ENCODE measurements at places on chromosomes 6 and 20.

GRCh38 chr6:138805016-138805765 is 9.3 kb downstream of the ECT2L start:
- DNase-seq, result no peak

- DNase-seq, result no peak
These were observed 51.4 kb downstream of the CD40 start for GRCh38 chr20:46169245-46170171.

GRCh38 chr20:46123482-46124245 is 5.5 kb downstream of the CD40 start:
- no peak for DNase-seq

DNA sequence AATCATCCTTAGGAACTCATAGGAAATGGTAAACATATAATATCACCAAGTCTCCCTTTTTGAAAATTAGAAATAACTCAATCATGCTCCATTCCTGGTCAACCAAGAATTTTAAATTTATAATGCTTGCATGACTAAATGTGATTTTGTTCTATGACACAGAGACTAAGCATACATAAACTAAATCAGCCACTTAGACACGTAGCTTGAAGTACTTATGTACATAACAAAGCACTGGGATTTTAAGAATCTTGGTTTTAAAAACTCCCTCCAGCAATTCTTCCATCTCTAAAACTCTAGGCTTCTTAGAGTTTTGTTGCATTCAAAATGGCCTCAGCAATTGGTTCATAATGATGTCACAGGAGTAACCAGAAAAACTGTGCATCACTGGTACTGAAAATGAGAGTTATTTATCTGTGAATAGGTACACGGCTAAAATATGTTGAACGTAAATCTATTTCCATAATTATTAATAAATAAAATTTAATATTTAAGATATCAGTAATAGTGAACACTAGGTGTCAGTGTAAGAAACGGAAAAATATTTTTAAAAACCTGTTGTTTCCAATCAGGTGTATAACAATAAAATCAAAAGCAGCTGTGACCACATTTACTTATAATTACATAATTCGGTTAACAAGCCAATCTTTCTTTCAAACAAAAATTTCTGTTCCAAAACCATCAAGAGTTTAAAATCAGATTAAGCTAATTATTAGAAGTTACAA is 241.6 kb upstream of the RUNX2 start:
- DNase-seq, result no peak

GRCh38 chr6:138289739-138290138 is 71.4 kb upstream of the PBOV1 start:
- no peak for DNase-seq

- DNase-seq, result no peak
These were observed 26.2 kb upstream of the RHAG start for GRCh38 chr6:49662892-49663261.

- DNase-seq, result no peak
These were observed 198.7 kb upstream of the CEP162 start for GRCh38 chr6:84425971-84426705.

- no peak for DNase-seq
These were observed 37.1 kb downstream of the GSTA2 start for GRCh38 chr6:52726193-52726542.

GRCh38 chr6:108365478-108365877 is 70.6 kb downstream of the AFG1L start:
- no peak for DNase-seq

DNA sequence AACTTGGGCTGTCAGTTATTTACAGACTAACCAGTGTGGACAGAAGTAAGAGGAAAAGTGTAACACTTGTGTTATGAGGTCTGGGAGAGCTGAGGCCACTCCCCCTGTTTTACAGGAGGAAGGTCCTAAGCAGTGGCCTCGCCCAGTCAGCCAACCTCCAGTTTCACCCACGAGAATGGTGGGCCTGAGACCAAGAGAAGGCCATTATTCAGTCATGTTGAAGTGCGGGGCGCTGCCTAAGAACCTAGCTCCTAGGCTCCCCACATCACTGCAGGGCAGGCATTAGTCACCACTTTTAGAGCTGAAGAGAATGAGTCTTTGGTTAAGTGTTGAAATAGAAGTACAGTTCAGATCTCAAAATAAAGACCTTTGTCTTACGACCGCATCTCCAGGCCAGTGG is 27.9 kb downstream of the CDYL start:
- DNase-seq, result no peak

- DNase-seq, result no peak
These were observed 29.5 kb downstream of the CDYL start for GRCh38 chr6:4805553-4806336.

GRCh38 chr6:129500958-129501739 is 208.8 kb downstream of the ARHGAP18 start:
- DNase-seq, result no peak

DNA sequence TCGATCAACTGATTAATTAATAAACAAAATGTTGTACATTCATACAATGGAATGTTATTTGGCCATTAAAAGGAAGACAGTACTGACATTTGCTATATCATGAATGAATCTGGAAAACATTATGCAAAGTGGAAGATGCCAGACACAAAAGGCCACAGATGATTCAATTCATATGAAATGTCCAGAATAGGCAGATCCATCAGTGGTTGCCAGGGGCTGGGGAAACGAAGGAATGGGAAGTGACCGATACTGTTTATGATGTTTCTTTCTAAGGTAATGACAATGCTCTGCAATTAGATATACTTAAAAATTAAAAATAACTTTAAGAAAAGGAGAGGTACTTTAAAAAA is 37.2 kb downstream of the ELOVL5 start:
- no peak for DNase-seq

DNA sequence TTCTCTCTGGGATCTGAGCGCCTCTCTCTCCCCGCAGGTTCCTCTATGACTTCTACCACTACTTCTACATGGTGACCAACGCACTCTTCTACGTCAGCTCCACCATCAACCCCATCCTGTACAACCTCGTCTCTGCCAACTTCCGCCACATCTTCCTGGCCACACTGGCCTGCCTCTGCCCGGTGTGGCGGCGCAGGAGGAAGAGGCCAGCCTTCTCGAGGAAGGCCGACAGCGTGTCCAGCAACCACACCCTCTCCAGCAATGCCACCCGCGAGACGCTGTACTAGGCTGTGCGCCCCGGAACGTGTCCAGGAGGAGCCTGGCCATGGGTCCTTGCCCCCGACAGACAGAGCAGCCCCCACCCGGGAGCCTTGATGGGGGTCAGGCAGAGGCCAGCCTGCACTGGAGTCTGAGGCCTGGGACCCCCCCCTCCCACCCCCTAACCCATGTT is 36.3 kb upstream of the MRGBP start:
- no peak for DNase-seq

- DNase-seq, result no peak
These were observed 35.4 kb upstream of the HFE start for GRCh38 chr6:26051665-26052310.

- no peak for DNase-seq
These were observed 136.2 kb upstream of the INSM1 start for GRCh38 chr20:20231528-20232298.

DNA sequence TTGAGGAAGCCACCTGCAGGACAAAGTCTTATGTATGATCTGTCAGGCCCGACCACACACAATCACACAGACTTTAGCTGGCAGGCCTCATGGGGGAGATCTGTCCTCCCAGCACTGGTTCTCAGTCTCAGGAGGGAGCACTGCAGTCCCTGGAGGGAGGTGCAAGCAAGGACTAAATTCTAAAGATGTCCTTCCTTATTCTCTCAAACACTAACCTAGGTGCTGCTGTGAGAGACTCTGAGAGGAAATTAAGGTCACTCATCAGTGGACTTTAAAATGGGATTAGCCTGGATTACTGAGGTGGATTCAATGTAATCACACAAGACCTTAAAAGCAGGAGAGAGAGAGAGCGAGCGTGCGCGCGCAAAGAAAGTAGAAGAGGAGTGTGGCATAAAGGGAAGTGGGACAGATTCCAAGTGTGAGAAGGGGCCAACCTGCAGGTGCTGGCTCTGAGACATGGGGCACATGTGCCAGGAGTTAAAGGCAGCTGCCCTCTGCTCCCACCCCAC is 14.3 kb downstream of the GLO1 start:
- DNase-seq, result no peak

GRCh38 chr20:6057691-6058090 is 3.8 kb upstream of the LRRN4 start:
- DNase-seq, result no peak

DNA sequence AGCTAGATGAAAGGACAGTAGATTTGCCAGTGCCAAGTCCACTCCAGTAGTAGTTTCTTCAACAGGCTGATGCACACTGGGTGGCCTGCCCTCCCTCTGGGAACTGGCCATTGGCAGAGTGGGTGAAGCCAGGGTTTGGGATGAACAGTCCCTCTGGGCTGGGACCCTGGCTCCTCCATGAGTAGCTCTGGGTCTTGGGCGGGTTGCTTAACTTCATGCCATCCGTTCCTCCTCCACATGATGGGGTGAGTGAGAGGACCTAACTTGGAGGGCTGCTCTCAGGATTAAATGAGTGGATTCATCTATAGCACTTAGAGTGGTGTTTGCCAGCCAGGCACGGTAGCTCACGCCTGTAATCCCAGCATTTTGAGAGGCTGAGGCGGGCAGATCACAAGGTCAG is 47.2 kb downstream of the PLAGL2 start:
- no peak for DNase-seq

DNA sequence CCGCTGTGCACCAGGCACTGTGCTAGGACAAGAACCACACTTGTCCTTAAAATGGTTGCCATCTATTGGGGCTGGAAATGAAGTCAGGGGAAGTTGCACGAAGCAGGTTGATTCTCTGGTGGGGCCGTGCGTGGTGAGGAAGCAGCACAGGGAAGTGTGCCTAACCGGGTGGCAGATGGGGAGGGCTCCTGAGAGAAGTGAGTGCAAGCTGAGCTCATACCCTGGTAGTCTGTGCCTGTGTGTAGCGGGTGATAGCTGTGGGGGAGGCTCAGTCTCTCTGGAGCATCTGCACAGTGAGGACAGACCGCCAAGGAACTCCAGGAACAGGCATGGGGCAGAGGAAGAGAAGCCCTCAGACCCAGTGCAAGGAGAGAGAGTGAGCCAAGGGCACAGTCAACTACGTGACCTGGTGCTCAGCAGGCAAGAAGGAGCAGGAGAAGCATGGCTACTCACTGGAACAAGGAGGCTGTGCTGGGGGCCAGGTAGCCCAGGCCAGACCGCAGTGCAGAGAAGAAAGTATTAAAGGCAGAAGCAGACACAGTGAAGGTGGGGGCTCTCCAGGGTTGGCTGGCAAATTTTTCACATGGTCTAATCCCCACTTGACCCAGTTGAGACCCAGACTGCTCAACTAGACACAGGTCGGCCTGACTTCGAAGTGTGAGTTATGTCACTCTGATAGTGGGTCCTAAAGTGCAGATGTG is 155.0 kb downstream of the CDH26 start:
- no peak for DNase-seq

DNA sequence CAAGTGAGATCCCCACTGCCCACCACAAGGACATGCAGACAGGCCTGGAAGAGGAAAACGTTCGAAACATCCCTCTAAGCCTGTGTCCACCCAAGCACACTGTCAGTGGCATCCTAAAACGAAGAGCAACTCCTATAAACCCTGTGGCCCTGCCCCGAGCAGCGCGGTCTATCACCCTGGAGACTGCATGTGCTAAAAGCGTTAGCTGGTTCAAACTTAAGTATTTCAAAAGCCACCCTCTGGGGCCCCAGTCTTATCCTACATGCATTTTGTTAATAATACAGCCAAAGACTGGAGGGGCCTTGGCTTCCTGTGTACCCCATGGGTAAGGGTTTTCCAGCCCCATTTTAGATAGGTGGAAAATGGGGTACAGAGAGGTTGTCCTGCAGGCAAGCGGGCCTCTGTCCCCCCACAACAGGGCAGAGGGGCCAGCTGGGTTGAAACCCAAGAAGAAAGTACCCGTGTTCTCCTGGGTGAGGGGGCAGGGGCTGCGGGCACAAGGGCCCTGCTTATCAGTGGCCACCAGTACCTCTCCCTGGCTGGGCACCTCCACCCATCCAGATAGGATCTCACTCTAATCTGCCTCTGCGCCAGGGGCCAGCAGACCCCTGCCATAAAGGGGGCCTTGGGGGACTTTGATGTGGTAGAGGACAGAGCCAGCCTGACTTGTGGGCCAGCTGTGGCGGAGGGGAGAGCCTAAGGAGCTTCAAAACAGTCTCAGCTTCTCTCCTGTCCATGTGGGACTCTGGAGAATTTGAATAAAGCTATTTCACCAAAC is 28.3 kb downstream of the PREX1 start:
- DNase-seq, result no peak

DNA sequence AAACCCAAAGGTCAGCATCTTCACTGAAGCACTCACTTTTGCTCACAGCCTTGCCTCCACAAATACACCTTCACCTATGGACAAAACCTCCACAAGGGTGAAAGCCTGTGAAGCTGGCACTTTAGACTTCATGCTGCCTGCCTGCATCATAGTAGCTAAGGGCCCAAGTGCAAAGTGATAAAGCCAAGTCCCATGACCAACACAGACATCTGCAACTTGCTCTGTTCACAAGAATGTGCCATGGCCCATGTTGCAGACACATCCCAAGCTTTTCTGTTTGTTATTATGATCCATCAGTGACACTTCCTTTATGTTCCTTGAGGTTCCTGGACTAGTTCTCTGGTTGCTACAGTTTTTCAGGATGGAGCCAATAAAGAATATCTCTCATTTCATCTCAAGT is 31.1 kb downstream of the BTBD3 start:
- no peak for DNase-seq

DNA sequence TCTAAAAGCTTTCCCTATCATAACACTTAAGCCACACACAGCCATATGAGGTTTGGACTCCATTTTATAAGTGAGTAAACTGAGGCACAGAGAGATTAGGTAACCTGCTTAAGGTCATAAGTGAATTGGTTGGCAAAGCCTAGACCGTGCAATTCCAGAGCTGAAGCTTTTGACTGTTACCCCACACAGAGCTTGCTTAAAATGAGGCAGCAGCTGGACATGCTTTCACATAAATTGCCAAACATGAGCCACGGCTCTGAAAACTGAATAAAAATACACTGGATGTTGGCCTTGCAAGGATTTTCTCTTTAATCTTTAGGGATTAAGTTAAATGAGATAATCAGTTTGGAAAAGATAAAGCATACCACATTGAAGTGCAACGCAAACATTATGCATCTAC is 2.5 kb downstream of the RIPOR2 start:
- no peak for DNase-seq

- DNase-seq, result no peak
These were observed 32.3 kb upstream of the SLC22A23 start for GRCh38 chr6:3489027-3489757.

DNA sequence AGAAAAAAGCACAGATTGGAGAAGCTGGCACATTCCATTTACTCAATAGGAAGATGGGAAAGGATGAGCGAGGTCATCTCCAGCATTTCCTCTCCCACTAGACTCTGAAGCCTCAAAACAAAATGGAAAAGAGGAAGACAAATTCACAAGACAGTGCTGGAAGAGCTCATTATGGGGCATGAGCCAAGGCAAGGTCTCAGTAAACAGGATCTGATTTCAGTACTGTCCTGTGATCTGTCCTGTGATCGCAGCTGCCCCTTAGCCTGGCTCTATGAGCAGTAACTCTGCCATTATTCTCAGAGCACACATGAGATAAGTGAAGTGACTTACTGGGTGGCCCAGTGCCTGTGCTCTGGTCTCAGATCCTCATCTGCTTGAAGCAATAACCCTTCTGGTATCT is 68.1 kb upstream of the SLC4A11 start:
- no peak for DNase-seq

- DNase-seq, result no peak
These were observed 74.0 kb downstream of the PTPRA start for GRCh38 chr20:2946988-2947961.
